SJCRH30 (cell line): ENCODE measurements at places on chromosomes 16 and 17. TPM values are rescaled to one million over a fixed set of nuclear protein-coding genes. Genes with fewer than 3 reads are reported as not detected.

KRT12 gene
- not detected in 2 replicates for total RNA-seq

TMIGD1 gene
- total RNA-seq = not detected in 2 replicates

CD79B gene
- total RNA-seq = 0.48 and 1.2 TPM in 2 replicates

RABEP2 gene
- total RNA-seq = 7.4 and 8.1 TPM in 2 replicates

RCVRN gene
- 0.06 TPM in 1 of 2 replicates, not detected in the other for total RNA-seq

SLFN11 gene
- total RNA-seq = 16.5 and 18.6 TPM in 2 replicates

PRR15L gene
- not detected in 2 replicates for total RNA-seq

CD300E gene
- 0.22 TPM in 1 of 2 replicates, not detected in the other for total RNA-seq

RBFOX1 gene
- 8.9 and 11.6 TPM in 2 replicates for total RNA-seq

STUB1 gene
- 46.0 and 49.2 TPM in 2 replicates for total RNA-seq

WNK4 gene
- 0.18 and 0.32 TPM in 2 replicates for total RNA-seq

LRRC46 gene
- 0.18 and 0.34 TPM in 2 replicates for total RNA-seq

MYO1D gene
- total RNA-seq = 2.3 and 3.7 TPM in 2 replicates

TOB1 gene
- total RNA-seq = 10.8 and 12.4 TPM in 2 replicates
